Naive thymus-derived CD4-positive, alpha-beta T cell (primary cell): ENCODE measurements at places on chromosomes 7 and 10. TPM values are rescaled to one million over a fixed set of nuclear protein-coding genes. Genes with fewer than 3 reads are reported as not detected.

The CFAP69 gene
- total RNA-seq = 0.80 TPM

GRCh38 chr7:152909683-152910544, 150.4 kb downstream of the ACTR3B start:
- no peaks in the 10 kb centered on the region for H3K4me1 ChIP-seq
- no peaks in the 10 kb centered on the region for H3K27me3 ChIP-seq
- H3K36me3 ChIP-seq = no peaks in the 10 kb centered on the region
- H3K27ac ChIP-seq = no peak overlapping the region

GRCh38 chr7:43332193-43332796, 219.8 kb downstream of the HECW1 start:
- H3K27me3 ChIP-seq = no peaks in the 10 kb centered on the region
- no peaks in the 10 kb centered on the region for H3K36me3 ChIP-seq

- no peaks in the 10 kb centered on the region for H3K4me1 ChIP-seq
- no peaks in the 10 kb centered on the region for H3K27me3 ChIP-seq
- no peak for DNase-seq
- H3K4me3 ChIP-seq = no peak within 1 kb of the TSS
- H3K27ac ChIP-seq = no peak within 1 kb of the TSS
These were observed at the start of gene MOGAT3 for GRCh38 chr7:101200862-101201599. TSS of gene MOGAT3 (minus strand) at chr7:101201036. CDS start at chr7:101200854, 182 bp downstream.

The PNLIPRP2 gene
- total RNA-seq = not detected

The LGI1 gene
- total RNA-seq = not detected
